ENCODE measurements at places on chromosomes 13 and 19. TPM values are rescaled to one million over a fixed set of nuclear protein-coding genes. Genes with fewer than 3 reads are reported as not detected.

DNA sequence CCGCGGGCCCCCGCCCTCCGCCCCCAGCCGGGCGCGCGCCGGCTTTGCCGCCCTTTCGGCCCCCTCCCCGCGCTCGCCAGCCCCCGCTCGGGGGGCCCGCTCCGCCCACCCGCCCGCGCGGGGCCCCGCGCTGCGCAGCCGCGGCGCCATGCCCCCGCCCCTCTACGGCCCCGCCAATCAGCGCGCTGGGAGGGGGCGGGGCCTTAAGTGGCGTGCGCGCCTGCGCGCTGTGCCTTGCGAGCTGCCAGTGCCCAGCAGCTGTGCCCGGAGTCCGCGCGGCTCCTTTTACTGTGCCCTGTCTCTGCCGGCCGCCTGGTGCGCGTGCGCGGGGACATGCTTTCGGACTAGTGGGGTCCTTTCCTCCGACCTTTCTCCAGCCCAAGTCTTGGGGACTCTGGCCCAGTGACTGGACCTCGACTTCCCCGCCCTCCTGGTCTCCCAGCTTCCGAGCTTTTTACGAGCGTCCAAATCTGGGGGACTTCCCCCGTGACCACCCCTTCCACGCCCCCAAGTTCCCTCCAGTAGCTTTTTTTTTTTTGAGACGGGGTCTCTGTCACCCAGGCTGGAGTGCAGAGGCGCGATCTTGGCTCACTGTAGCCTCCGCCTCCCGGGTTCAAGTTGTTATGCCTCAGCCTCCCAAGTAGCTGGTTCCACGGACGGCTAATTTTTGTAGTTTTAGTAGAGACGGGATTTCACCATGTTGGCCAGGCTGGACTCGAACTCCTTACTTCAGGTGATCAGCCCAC is at the start of gene MBD3:
MBD3 (minus strand) TSS at position 111 of the 746 bp plus-strand sequence. CDS start 234 bp downstream, outside the sequence.
- peak; percentile 97 for DNase-seq

DNA sequence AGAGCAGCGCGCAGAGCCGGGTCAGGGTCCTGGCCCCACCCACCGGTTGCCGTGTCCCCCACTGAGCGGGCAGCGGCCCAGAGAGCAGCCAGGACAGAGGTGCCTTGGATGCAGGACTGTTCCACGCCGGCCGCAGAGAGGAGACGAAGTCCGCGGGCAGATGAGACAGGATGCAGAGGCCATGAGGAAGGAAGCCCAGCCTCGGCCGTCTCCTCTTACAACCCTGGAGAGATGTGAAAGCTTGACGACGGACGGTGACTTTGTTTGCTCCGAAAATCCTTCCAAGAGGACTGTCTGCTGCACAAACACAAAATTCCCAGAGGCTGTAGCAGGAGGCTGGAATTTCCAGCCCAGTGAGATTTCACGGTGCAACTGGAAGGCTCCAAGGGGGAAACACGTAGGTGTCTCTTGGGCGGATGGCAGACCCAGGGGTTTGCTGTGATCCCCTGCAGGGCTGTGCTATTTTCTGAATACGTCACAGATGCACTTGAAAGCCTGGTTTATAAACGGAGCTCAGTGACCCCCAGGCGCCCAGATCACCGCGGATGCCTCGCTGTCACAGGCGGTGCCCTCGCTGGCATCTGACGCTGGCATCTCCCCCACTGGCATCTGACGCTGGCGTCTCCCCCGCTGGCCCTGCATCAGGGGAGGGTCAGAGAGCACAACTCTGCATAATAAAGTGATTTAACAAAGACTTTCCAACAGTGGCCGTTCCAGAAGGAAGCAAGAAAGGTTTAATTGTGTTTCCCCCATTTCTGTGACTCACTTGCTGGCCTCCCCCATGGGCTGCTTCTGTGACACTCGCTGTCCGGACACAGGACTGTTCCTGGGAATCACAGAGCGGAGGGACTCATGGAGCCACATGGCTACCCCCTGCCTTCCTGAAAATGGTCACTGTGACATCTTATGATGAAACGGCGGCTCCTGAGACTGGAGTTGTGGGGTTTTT is 62.0 kb upstream of the C13orf46 start:
- no peak for DNase-seq

PLVAP gene
- total RNA-seq = 1.0 TPM

- DNase-seq = no peak
Observed at GRCh38 chr13:105177265-105177900, 1358.1 kb downstream of the EFNB2 start.

DNA sequence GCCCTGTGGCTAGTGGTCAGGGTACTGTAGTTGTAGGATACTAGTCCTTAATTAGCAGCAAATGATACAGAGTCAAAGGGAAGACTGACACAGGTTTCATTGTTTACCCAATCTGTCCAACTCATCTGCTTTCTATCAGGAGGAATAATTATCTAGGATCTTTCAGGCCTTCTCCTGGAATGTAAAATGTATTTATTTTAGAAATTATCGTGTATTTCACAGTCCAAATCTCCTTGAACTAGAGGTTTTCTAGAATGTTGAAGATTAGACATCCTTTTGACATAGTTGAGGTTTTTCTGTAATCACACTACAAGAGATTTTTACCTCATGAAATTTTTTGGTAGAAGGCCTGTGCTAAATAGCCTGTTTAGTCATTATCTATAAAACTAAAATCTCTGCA is 1694.8 kb upstream of the PCDH20 start:
- no peak for DNase-seq

- peak; percentile 89 for DNase-seq
Observed at GRCh38 chr19:40549007-40549708, 27.5 kb upstream of the SHKBP1 start.

DNA sequence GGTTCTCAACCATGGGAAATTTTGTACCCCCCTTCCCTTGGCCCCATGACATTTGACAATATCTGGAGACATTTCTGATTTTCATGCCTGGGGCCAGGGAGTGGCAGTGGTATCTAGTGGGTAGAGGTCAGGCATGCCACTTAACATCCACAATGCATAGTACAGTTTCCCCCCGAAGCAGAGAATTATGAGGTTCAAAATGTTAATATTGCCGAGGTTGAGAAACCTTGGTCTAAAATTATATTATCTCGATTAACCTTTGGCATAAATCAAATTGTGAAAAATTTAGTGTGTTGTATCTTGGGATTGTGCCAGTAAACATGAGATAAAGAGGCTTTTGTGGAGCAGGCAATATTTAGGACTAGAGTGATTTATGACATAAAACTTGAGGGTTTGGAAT is 147.9 kb downstream of the LMO7 start:
- no peak for DNase-seq

- no peak for DNase-seq
Observed at GRCh38 chr13:110921695-110922094, 6.8 kb upstream of the ANKRD10 start.

LIN7B gene
- 6.8 TPM for total RNA-seq

DNA sequence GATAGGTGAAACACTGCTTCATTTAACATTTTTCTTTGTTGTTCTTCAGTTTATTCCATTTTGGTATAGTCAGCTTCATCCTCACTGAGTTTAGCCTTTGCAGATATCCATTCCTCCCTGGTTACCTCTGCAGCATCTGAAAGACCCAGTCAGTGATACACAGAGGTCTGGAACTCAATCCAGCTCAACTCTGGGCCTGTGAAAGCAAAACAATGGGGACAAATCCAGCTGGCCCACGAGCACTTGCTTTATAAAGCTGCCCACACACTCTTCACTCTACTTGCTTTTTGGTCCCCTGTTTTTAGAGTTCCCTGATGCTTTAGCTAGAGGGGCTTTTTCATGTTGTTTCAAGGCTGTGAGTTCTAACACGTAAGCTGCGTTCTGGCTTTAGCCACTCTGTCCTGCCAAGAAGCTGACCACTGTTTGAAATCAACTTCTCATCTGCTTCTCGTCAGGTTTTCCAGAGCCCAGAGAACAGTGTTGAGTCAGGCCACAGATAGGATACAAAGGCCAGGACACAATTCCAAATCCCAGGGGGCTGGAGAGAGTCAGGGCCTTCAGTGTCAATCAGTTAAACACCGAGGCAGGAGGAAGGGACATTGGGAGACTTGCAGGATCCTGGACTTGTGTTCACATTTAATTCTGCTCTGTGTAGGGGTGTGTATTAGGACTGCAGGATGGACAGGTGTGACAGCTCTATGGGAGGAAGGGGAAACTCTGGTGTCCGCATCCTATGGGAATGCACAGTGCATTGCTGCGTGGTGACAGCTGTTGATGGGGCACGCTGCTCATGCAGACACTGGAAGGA is 83.5 kb upstream of the RNF113B start:
- DNase-seq = no peak

PSG2 gene
- not detected for total RNA-seq
